ENCODE measurements at places on chromosomes 3 and 15.

- DNase-seq, result peak; percentile 80
Measured at GRCh38 chr3:11155341-11156025, 1.2 kb downstream of the HRH1 start.

GRCh38 chr15:69792823-69793222 is 304.9 kb downstream of the TLE3 start:
- DNase-seq, result no peak

DNA sequence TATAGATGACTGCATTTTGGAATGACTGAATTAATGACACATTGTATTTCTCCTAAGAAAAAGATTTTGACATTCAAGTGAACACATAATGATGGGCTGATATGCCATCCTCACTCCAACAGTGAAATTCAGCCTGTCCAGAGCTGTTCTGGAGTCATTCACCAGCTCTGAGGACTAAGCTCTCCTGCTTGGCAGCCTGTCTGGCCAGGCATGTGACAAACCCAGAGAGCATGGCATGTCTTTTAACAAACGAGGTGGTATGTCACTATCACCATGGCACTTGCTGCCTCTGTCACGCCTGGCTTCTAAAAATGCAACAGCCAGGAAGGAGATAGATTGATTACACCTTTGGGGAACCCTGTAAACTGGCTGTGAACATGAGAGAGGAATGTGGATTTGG is 1.4 kb downstream of the ACTC1 start:
- DNase-seq, result no peak

DNA sequence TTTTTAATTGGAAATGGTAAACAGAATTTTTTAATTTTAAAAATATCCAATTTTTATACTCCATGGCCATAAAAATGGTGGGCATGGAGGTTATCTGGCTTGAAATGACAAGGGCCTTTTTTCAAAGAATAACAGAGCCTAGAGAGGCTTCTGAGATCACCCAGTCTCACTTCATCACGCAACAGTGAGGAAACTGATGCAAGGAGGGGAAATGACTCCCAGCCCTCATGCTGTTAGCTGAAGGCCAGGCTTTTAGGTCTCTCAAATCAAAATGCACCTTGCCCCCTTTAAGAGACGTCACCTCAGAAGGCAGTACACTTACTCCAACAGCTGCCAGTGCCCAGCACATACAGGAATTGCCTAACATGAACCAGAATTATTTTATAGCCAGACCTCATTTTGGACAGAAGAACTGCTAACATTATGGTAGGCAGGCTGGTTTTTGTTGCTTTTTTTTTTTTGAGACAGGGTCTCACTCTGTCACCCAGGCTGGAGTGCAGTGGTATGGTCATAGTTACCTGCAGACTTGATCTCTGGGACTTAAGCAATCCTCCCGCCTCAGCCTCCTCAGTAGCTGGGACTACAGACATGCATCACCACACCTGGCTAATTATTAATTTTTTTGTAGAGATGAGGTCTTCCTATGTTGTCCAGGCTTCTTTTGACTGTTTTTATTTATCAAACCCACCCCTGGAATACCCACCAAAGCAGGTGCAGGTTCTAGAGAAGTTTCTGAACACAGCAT is 9.1 kb downstream of the RAB43 start:
- no peak for DNase-seq

DNA sequence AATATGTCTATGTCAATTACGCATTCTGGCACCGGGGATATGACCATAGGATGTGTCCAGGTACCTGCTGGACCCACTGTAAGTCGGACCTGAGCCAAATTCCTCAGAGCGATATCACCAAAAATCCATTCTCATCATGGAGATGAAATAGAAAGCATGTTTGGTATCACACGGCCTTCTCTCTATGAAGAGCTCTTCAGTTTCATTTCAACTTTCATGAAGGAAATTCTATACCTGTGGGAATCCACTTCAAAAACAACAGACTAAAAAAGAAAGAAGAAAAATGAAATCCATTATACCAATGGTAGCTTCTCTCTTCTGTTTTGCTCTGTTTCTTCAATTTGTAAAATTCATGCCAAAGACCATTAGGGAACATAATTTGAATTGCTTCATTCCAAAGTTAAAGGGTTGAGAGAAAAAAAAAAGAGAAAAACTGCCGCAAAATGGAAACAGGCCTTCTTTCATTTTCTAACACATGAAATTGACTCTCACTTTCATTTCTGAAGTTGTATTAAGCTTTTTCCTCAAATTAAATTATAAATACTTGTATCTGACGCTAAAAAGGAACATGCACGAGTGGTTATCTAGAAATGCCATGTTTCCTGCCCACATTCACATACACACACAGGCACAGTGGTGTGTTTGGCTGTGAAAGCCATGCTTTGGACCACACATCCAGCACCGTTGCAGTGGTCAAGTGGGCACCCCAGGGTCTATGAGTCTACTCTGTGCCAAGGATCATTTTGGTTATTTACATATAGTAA is 46.9 kb upstream of the DIPK2A start:
- no peak for DNase-seq

DNA sequence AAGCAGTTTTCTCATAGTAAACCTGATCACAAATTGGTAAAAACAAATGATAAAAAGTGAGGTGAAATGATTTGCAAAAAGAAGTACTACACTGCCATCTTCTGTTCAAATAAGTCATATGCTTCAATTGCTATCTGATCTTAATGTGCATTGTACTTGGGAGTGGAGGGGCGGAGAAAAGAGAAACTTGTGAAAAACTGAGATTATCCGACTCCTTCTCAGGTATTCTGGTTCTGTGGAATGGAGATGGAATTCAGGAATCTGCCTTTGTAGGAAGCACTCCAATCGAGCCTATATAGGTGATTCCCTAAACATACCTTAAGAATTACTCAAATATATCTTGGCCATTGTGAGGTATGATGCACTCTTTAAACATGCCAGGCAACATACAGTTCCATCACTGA is 180.6 kb downstream of the CHL1 start:
- no peak for DNase-seq

DNA sequence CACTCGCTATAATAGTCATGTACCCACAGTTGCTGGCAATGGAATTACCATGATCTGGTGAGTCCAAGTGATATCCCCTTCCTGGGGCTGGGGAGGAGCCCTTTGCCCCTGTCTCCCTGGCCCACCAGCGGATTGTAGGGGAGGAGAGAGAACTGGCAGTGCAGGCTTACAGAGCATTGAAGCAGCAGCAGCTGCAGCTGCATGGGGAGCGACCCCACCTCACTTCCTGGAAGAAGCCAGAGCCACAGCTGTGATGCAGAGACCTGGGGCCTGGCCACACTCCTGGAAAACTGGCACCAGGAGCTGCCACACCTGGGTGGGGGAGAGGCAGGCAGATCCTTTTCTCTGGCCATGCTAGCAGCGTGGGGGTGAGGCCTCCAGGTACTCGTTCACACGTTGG is 300.1 kb upstream of the PROK2 start:
- DNase-seq, result no peak

GRCh38 chr3:161854232-161854771 is 357.7 kb downstream of the OTOL1 start:
- no peak for DNase-seq

GRCh38 chr3:13652728-13653127 is 103.8 kb downstream of the FBLN2 start:
- DNase-seq, result no peak

DNA sequence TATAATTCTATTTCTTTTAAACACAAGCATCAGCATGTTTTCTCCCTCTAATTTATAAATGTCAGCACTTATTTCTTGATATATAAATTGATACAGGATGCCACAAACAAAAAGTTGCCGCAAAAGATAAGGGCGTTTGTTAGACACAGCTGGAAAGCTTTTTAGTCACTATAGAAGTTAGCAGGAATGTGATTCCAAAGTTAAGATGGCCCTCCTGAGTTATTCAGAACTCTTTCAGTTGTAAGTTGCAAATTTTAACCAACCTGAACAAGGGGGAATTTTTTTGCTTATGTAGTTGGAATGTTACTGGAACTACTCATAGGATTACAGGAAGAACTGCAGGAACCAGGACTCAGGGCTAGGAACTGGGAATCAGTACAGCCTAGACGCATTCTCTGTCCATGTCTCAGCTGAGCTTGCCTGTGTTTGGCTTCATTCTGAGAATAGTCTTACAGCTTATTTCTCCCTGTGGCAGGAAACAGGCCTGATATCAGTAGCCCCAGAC is 166.3 kb downstream of the VGLL4 start:
- no peak for DNase-seq

All from Peyer's patch (tissue), 4 donors.